ENCODE measurements at places on chromosomes 1 and 21.
A peak's percentile ranks its signal among the peaks of the same experiment; 100 is the strongest.

DNA sequence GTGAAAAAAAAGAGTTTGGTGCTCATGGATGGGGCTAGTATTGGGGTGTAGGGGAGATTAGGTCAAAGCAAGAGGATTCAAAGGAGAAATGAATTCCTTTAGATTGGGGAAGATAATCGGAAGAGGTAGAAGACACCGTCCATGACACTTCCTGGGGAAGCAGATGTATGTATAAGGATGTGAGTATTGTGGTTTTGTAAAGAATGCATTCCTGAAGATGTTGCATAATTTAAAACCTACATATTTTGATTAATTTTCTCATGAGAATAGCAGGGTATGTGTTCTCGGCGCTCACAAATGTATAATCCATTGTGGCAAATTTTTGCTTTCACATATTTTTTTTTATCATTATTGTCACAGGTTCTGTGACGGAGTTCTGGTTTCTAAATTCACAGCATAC is 5.5 kb upstream of the LGALS8 start:
- DNase-seq, result no peak

- DNase-seq, result peak; percentile 67
Observed at GRCh38 chr1:34786521-34787325, 5.7 kb downstream of the GJB3 start.

DNA sequence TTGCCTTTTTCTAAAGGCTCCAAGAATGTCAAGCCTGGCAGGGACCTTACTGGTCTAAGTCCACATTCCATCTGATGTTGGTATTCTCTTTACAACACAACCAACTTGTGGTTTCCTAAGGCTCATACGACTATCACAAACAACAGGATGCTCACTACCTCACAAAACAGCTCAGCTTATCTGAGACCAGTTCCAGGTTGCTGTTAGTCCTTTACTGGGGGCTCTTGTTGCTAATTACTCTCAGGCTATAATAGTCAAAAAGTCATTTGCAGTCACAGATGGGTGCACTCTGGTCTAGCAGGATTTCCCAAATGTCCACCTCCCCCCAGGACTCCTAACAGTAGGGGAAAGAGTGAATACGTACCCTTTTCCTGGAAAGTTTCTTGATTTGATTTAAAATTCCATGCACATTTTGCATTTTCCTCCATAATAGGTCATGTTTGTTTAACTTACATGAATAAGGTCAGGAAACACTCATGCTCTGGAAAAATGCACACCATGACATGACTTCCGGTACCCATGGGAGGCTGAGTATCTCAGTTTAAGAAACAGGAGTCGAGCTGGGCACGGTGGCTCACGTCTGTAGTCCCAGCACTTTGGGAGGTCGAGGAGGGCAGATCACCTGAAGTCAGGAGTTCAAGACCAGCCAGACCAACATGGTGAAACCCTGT is 16.0 kb downstream of the LCK start:
- DNase-seq, result peak; percentile 84

DNA sequence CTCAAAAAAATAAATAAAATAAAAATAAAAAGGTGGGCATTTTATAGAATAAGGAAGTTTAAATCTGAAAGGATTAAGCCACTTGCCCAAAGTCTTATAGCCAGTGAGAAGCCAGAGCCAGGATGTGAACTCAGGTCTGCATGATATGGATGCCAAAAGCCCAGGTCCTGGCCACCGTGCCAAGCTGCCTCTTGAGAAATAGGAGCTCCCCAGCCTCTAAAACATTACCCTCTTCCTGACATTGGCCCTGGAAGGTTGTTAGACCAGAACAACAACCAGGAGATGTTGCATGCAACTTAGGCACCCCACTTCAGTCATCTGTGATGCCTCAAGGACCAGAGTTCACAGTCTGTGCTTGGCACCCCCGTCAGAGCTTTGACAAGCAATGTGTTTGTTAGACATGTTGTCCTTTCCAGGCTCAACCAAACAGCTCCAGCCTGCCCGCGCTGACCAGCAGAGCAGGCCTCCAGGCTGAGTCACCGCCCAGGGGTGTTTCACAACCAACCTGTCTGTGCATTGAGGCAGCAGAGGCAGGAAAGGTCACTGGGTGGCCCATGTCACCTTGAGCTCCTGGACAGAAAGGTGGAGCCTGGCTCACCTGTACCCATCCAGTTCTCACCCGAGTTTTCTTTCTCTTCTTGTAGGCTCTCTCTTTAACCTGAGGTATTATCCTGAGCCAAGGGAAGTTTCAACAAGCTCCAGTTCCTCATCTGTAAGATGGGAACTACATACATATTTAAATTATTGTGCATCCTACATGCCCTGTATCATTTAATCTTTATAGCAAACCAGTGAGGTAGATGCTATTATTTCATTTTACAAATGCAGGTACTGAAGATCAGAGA is 14.9 kb upstream of the MED18 start:
- peak; percentile 70 for DNase-seq

DNA sequence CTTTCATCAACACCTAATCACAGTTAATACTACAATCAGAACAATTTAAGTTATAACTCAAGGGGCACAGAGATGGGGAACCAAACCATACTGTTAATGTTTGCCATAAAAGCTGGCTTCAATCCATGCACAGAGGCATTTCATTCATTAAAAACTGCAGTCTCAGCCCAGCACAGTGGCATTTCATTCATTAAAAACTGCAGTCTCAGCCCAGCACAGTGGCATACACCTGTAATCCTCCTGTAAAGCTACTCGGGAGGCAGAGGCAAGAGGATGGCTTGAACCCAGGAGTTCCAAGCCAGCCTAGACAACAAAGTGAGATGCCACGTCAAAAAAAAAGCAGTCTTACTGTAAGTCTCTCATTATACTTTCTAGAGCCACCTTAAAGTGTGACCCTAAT is 29.2 kb downstream of the ARID4B start:
- no peak for DNase-seq

- DNase-seq, result peak; percentile 99
Observed at GRCh38 chr21:38773099-38774061, 32.3 kb upstream of the ETS2 start.

DNA sequence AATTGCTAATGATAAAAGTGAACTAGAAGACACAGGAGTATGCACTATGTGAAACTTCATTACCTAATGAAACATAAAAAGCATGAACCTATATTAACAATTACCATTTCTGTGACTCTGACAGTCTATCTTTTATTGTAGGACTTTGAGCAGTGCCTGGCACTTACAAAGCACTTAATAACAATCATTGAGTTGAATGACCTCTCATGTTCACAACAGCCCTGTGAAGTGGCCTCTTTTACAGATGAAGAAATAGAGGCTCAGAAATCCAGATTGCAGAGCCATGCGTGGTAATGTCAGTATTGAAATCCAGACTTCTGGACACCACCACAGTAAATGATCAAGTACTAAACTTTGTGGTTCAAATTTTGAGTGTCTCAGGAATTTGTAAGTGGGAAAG is 326.4 kb downstream of the NTNG1 start:
- no peak for DNase-seq

DNA sequence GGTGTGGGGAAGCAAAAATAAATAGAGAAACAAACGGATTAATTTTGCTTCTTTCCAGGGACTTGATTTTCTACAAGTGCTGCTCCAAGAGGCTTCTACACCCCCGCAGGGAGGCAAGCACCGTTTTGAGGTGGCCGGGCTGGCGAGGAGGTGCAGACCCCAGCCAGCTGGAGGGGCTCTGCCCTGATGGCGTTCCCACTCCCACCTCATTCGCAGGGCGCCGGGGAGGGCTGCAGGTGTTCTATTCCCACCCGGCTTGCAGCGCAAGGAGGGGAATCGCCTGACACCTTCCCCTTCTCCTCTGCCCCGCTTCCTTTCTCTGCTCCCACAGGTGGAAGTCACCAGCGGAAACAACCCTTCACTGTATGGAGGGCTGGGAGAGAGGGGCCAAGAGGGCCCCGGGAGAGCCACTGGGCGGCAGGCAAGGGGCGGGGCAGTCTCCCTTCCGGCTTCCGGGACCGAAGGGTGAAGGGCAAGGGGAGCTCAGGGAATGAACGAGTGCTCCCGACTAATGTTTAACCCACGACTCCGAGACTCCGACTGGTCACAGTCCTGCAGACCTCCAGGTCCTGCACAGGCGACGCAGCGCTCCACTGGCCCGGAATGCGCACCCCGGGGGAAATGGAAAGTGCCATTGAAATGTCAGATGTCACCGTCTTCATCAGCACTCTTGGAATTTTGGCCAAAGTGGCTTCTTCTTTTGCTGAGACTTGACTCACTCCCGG is 29.1 kb downstream of the TEX35 start:
- DNase-seq, result no peak

DNA sequence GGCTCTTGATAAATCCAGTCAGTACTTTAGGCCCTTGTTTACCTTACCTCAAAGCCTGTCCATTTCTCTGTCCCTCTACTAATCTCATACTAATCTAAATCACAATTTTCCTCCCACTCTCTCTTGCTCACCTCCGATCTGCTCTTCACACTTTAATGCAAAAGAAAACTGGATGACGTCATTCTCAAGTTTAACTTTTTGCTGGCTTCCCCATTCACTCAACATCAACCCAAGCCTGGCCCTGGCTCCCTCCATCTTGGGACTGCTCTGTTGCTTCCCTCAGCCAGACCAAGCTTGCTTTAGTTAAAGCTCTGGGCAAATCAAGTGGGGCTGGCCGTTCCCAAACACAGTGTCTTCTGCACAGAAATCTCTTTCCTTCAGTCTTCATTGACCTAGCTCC is 29.7 kb downstream of the COA6 start:
- DNase-seq, result no peak

Data from IMR-90 (cell line).